ENCODE measurements at places on chromosomes 3 and 15. TPM values are rescaled to one million over a fixed set of nuclear protein-coding genes. Genes with fewer than 3 reads are reported as not detected.

The NEK11 gene
- 6.2 TPM for total RNA-seq

The BNC1 gene
- 73.0 TPM for total RNA-seq

The UCN2 gene
- total RNA-seq, result 0.28 TPM

The GMPS gene
- total RNA-seq, result 26.1 TPM

The ZPLD1 gene
- not detected for total RNA-seq

The FBXW12 gene
- not detected for total RNA-seq

The STT3B gene
- total RNA-seq, result 94.5 TPM

The DNAJC19 gene
- total RNA-seq, result 32.1 TPM

The C3orf20 gene
- total RNA-seq, result 0.12 TPM

The CLDN16 gene
- not detected for total RNA-seq
